ENCODE measurements at places on chromosomes 11 and 22.

DNA sequence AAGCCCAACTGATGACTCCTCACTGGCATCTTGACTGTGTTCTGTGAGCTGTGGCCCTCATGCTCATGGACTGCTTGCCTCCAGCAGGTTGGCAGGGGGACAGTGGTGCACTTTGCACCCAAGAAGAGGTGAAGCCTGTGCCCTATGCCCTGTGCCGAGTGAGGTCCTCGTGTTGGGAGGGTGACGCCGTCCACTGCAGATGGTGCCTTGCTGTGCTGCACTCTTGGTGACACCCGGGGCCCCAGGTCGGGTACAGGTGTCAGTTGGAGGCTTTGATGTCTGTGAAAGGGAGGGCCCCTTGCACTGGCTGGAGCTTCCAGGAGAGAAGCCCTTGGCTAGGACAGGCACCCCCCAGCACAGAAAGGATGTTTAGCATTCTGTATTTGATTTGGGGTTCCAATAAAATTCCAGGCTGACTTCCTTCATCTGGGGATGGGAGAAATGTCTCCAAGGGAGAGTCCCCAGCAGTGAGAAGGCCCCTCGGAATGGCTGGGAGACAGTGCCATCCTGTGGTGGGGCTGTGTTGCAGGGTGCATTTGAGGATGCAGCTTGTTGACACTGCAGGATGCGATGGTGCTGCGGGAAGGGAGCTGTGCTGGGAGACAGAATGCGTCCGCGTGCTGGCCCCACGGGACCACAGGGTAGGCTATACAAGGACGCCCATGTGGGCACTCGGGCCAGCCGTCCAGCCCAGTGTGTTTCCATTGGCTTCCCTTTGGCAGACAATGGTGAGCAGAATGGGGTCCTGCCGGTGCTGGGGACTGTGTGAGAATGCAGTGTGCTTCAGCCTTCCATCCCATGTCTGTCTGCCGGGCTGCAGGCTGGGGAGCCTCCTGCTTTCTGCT lies 2.5 kb upstream of the ZDHHC8 start:
- peak; percentile 53 for DNase-seq

- DNase-seq: peak; percentile 6
Observed at GRCh38 chr22:27075028-27075678, 417.8 kb downstream of the MIAT start.

GRCh38 chr22:33167998-33168790 lies 110.0 kb upstream of the SYN3 start:
- DNase-seq: no peak

GRCh38 chr22:24099071-24099470 lies 82.2 kb upstream of the SUSD2 start:
- no peak for DNase-seq

GRCh38 chr11:122778148-122778547 lies 60.2 kb upstream of the CRTAM start:
- DNase-seq: peak; percentile 63

DNA sequence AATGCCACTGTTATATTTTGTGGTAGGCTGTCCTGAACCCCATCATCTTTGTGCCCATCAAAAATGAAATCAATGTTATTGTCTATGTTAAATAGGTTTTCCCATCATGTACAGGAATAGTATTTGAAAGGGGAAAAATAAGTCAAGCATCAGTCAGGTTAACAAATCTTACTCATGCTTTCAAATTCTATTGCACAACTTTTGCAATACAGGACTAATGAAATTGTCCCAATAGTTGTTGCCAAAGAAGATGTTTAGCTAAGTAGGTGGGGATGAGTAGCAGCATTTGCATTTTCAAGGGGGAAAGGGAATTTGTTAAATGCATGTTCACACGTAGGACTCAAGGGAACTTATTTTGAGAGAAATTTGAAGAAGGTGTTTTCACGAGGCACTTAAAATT lies 962.1 kb downstream of the JRKL start:
- DNase-seq: peak; percentile 18

DNA sequence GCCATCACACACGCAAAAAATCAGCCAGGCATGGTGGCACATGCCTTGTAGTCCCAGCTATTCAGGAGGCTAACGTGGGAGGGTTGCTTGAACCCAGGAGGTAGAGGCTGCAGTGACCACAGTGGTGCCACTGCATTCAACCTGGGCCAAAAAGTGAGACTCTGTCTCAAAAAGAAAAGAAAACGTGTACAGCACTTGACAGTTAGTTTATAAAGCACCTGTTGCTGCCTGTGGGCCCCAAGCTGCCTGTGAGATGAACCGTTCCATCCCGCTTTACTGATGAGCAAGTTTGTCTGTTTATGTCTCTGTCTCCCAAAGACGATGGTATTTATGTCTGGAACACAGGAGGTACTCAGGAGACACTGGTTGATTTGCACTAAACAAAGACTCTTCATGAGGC lies 1.5 kb upstream of the PRR5 start:
- DNase-seq: no peak

DNA sequence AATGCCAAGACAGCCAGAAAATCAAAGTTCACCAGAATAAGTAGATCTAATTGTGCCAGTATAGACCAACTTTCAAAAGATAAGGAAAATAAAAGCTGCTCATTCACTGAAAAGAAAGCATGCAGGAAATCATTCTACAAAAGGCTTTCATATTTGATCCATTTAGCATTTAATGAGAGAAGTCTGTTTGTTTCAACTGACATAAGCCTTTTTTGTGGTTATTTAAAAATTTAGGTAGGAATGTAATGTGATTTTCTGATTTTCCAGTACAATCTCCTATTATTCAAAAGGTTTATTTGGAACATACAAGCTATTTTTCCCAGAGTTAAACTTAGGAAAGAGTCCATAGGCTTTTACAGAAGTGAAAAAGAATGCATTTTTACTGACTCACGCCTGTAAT lies 92.7 kb downstream of the SBF2 start:
- no peak for DNase-seq

- DNase-seq: peak; percentile 72
Observed at GRCh38 chr11:12842933-12843636, 166.0 kb upstream of the RASSF10 start.

- DNase-seq: no peak
Observed at GRCh38 chr11:10002221-10002620, 291.8 kb downstream of the SBF2 start.

DNA sequence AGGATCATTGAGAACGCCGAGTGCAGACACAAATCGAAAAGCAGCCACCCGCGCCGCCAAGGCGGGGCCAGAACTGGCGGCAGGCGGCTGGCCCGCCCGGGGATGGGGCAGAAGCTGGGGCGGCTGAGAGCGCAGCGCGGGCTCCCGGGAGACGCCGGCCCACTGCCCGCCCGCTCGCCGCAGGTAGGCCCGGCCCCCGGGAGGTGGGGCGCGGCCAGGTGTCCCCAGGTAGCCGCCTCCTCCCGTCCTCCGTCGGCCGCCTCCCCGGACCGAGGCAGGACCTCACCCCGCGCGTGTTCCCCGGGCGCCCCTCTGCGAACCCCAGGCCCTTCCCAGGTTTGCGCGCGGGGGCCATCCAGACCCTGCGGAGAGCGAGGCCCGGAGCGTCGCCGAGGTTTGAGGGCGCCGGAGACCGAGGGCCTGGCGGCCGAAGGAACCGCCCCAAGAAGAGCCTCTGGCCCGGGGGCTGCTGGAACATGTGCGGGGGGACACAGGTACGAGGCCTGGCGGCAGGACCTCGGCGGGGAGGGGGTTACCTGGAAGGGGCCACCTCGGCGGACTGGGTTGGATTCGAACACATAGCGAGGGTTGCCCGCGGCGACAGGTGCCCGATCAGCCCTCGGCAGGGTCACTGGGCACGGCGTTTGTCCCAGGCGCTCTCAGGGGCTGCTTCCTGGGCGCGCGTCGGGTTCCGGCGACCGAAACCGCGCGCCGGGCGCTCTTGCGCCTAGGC lies at the start of gene PRRG4:
PRRG4 (plus strand) TSS at position 248 of the 733 bp plus-strand sequence. CDS start 603 bp downstream, outside the sequence.
- peak; percentile 91 for DNase-seq

DNA sequence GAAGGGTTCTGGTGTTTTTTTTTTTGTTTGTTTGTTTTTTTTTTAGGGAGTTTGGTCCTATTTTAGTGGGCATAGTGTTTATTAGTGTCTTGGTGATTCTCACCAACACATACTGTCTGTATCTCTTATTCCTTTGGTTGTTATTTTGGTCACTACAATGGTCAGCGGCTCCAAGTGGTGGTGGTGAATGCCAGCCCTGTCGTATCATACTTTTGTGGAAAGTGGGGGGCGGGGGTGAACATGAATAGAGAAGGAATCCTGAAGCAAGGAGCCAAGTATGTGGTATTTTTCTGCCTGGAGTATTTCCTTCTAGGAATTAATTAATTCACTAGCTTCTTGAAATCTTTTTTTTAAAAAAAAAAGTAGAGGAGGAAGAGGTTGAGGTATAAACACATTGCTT lies 79.6 kb downstream of the GRK3 start:
- no peak for DNase-seq

GRCh38 chr22:27727673-27728451 lies 73.7 kb downstream of the MN1 start:
- DNase-seq: no peak

DNA sequence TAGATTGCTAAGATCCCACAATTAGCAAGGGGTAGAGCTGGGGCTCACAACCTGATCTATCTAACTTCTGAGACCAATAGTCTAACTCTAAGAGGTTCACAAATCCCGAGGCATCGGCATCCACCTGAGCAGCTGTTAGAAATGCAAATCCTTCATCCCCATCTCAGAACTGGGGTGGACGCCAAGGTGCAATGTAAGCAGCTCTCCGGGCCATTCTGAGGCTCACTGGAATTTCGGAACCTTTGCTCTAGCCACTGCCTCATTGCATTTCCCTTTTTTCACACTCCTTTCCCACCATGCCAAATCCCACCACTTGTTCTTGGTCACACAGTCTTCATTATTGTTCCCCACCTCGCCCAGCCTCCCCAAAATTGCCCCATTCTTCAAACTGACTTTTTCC lies 29.8 kb downstream of the MAML2 start:
- no peak for DNase-seq

- DNase-seq: no peak
Observed at GRCh38 chr11:15801126-15801525, 555.2 kb downstream of the SOX6 start.

- no peak for DNase-seq
Observed at GRCh38 chr11:19433791-19434190, 193.0 kb upstream of the E2F8 start.

DNA sequence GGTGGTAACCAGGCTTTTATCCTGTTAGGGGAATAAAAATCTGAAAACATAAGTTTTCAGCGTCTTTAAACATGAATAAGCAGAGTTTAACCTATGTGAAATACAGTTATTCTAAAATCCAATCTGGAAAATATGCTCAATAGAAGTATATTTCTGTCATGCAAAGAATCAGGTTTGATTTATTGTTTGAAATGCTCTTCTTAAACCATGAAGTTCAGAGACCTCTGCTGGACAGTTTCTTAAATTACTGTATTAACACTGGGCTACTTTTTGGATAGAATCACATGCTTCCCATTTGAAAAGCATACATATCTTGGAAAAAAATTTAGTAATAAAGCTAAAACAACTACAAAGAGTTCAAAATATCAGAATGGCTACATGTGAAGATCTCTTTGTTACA lies 25.4 kb downstream of the APIP start:
- DNase-seq: peak; percentile 62

- DNase-seq: peak; percentile 20
Observed at GRCh38 chr11:5489576-5490357, 1.3 kb downstream of the OR52D1 start.

GRCh38 chr22:25751174-25751581 lies 9.2 kb downstream of the MYO18B start:
- DNase-seq: no peak

GRCh38 chr22:23128269-23129108 lies 13.3 kb downstream of the RSPH14 start:
- DNase-seq: peak; percentile 72

DNA sequence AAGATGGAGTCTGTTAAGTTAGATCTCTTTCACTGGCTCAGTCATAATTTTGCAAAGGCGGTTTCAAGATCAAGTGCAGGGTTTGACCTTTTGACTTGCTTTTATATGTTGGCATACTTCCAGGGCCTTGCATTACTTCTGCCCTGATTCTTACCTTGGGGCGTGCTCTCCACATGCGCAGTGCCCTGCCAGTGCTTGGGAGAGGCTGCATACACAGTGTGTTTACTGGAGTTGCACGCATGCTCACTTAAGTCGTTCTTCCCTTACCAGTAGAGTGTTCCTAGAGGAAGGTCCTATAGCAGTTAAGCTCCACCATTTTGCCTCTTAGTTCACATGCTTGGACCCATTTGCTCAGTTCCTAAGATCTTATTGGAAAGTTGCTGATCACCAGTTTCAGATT lies 21.0 kb upstream of the TMEM123 start:
- DNase-seq: no peak

- DNase-seq: no peak
Observed at GRCh38 chr11:13105237-13105844, 96.2 kb downstream of the RASSF10 start.

DNA sequence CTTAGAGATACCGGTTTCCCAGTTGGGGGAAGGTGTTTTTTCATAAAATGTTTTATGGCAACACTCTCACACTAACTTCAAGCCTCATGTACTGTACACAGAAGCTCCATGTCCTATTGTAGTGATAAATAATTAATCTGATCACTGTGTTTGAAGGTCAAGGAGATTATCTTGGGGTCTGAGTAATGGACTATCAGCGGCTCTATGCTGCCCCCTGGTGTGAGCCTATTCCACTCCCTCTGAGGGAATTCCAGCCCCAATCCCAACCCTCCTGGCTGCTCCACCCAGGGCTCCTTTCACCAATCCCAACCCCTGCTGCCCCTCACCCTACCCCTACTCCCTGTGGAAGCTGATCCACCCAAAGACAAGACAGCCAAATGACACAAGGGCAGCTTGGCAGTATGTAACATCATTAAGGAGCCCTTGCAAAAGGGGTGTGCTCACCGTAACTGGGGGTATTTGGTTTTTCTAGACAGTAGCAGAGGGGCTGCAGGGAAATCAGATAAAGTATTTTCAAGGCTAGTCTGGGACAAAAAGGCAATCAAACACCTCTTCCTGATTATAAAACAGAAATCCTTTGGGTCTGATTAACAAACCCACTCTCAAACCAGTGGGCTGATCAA lies 22.3 kb downstream of the HPS4 start:
- DNase-seq: peak; percentile 55

- DNase-seq: no peak
Observed at GRCh38 chr11:117197006-117197405, 2.2 kb upstream of the TAGLN start.
